ENCODE measurements at places on chromosomes 6 and 20.

- DNase-seq: peak; percentile 57
Observed at GRCh38 chr6:133432021-133432989, 191.1 kb downstream of the EYA4 start.

- DNase-seq: no peak
Observed at GRCh38 chr6:151276112-151276740, 36.5 kb downstream of the AKAP12 start.

DNA sequence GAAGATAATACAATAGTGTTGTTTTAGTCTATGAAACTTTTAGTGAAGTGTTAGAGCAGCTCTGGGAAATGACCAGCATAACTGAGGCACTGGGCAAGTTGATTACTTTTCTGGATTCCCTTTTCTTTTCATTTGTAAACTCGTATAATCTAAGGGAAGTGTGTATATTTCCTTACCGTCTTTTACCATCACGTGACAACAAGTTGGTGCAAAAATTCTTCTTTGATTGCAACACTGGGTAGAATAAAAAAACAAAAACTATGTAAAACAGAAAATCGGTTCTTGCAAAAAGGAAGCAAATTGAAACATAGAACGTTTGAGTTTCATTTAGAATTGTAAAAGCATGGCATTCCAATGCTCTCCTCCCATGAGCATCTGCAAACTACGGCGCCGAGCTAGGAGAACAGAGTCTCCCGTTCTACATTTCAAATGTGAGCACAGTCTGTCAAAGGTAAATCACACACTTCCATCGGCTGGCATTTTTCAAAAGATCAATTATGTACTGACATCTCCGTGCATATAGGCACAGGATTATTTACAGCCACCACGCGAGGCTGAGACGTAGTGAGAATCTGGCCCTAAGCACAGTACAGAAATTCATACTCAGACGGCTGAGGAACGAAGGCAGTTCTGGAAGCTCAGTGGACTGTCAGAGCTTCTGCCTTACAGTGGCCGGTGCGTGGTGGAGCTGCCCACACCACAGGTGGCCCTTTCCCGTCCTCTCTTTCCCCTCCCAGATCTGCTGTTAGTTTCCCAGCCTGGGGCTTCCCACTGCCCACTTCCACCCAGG lies 314.0 kb downstream of the BMP7 start:
- DNase-seq: no peak

GRCh38 chr6:168037856-168038255 lies 40.4 kb downstream of the KIF25 start:
- DNase-seq: no peak

DNA sequence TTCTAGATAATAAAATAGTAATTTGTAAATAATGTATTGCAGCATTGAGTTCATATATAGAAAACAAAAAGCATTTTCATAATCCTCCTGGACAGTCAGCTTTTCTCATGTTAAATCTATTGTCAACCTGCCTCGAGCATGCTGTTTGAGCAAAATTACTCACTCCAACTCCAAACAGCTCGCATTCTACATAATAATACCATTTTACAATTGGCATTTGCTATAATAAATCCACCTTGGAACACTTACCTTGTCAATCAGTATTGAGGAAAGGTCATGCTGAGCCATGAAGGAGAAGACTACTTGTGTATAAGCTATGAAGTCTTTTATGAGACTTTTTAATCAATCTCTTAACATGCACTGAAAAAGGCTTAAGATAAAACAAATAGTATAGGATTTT lies 682.6 kb downstream of the CBLN4 start:
- no peak for DNase-seq

GRCh38 chr6:39411465-39411864 lies 89.0 kb upstream of the KCNK16 start:
- DNase-seq: no peak

- no peak for DNase-seq
Observed at GRCh38 chr20:59819496-59820203, 113.8 kb downstream of the SYCP2 start.

GRCh38 chr6:32177183-32177787 lies 920 bp upstream of the RNF5 start:
- DNase-seq: no peak

DNA sequence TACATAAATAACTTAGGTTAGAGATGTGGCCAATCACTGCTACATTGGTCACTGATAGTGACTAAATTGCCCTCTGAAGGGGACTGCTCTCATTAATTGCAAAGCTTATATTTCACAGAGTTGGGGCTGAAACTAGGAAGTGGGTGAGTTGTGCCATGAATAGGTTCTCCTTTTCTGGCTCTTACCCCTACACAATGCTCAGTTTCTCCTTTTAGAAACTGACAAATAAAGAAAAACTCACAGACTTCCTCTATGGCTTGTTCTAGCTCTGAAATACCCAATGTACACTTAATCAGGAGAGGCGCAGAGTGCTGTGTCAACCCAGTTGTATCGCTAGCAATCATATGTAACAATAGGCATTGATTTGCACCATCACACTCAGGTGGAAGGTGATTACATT lies 41.2 kb upstream of the PROKR2 start:
- DNase-seq: no peak

DNA sequence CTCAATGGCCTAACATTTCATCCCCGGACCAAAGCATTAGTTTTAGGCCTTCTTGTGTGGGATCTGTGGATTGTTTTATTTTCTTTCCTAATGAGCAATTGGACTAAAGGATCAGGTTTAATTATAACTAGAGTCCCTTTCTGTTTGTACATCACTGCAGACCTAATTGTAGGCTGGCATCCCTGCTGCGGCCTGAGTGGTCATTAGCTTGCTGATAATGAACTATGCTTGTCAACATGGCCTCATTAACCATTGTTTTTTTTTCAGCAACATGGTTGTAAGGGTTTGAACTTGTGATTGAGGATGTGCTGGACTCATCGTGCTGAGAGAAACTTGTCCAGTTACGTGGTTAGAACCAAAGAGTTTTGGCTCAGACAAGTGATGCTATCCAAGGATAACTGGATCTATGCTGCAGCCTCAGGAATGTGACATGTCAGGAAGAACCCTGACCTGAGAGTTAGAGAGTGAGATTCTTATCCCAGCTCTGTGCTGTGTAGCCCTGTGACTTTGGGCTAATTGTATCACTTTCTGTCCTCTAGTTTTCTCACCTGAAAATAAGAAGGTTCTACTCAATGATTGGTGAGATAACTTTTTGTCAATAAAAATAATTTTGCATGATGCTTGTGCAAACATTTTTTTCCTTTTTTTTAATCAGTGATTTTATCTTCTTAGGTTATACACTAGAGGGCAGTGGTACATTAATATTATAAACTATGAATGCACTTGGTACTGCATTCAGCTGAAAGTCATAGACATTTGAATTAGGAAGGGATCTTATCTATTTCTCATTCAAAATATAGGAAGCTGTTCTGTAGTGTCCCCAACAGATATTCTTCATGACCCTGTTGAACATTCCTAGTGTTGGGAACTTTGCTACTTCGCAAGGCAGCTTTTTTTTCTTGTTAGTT lies 140.9 kb downstream of the RNF144B start:
- no peak for DNase-seq

- no peak for DNase-seq
Observed at GRCh38 chr20:51388756-51389542, 153.6 kb downstream of the NFATC2 start.

DNA sequence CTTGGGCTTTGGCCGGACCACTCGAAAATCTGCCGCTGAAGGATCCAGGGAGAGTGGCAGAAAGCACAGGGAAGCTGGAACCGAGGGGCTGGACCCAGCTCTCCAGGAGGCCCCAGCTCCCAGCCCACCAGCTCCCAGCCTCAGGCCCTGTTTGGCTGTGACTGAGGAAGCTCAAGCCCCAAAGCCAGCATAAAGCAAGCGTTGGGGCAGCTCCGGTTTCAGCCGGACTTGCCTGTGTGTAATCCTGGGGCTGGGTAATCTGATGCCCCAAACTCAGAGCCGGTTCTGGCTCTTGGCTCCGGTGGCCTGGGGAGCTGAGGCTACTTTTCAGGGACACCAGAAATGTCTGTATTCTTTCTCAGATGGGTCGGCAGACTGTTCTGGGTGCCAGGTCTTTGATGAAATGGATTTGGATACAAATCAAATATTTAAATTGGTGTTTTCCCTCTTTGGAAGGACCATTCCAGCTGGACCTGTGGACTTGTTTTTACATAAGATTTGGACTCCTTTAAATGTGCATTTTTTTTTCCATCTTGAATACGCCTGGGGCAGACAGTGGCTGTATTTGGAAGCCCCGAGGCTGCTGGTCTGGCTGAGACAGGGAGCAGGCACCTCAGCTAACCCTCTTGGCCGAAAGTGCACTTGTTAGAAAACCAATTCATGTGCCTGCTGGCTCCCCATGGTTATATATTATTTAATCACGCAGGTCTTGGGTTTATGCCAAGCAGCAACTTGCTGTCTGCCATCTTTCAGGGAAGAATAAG lies 29.7 kb downstream of the RPP40 start:
- DNase-seq: peak; percentile 84

DNA sequence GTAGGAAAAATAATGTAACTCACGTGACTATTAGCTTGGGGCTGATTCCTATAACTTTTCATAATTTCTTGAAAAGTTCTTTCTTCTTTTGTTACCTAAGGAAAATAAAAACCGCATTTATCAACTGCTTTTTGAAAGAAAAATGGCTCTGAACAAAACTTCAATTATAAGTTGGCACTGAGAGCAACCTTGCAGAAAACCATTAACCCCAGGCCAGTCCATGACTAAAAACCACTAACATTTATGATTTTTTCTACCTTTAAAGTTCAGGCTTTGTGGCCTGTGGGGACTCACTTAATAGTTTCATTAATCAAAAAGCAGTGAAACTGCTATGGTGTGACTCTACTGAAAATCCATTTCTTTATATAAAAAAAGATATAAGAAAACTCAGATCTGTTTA lies 69.1 kb upstream of the SAMHD1 start:
- no peak for DNase-seq

DNA sequence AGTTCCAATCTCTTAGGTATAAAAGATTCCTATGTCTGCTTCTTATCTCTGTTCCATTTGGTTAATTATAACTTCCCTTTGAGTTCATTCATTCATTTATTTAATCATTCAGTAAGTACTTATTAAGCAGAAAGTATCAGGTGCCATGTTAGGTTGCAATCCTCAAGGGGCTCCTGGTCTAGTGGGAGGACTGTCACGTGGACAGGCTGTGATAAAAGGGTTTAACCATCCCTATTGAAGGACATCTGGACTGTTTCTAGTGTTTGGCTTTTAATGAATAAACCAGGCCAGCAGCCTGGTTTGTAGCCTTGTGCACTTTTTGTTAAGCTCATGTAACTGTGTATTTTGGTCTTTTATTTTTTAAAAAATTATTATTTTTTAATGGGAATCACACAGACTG lies 162.1 kb upstream of the OGFRL1 start:
- DNase-seq: no peak

GRCh38 chr6:105045526-105045925 lies 88.6 kb downstream of the LIN28B start:
- DNase-seq: no peak

DNA sequence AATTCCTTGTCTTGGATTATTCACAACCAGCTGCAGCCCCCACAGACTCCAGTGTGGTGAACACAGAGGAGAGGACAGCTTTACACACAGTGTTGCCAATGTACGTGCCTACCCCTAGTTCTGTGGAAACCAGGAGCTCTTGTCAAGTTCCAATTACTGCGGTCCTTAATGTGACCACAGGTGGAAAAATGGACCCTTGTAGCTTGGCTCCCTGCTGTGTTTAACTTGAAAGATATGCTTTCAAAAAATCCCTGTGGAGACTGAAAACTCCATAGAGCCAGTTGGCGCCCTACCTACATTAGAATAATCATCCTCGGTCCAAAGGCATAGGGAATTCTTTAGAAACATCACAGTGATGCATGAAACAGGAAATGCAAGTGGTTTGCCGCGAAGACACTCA lies 118.3 kb upstream of the SLC22A23 start:
- no peak for DNase-seq

DNA sequence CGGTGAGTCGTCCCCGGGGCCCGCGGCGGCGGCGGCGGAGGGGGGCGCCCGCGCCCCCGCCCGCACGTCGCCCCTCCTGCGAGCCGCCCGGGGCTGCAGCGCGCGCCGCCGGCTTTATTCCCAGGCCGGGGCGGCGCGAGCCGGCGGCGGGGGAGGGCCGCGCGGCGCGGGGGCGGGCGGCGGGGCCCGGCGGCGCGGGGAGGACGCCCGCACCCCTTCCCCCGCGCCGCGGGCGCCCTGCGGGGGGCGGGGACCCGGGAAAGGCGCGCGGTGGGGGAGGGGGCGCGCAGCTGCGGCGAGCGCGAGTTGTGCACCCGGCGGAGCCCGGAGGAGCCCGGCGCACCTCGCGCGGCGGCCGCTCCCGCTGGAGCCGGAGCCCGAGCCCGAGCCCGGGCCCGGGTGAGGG lies 646 bp downstream of the HMGA1 start:
- peak; percentile 54 for DNase-seq

DNA sequence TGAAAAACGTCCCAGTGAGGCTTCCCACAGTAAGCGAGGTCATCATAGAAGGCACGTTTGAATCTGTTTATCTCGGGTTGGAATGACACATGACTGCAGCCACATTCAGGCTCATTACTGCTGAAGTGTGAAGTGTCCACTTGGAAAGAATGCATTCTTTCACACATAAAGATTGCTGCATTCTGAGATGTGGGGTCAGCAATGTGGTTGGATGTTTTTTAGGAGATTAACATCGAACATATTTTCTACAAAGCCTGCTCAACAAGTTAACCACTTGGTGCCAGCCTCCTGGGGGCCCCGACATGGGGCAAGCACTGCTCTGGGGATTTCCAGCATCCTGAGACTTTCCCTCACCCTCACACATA lies 79.9 kb downstream of the BMP6 start:
- DNase-seq: no peak

GRCh38 chr6:157763129-157763903 lies 59.7 kb upstream of the SNX9 start:
- DNase-seq: peak; percentile 81

- DNase-seq: no peak
Observed at GRCh38 chr6:157659536-157660271, 163.3 kb upstream of the SNX9 start.

GRCh38 chr6:39669973-39670342 lies 55.2 kb downstream of the KIF6 start:
- DNase-seq: no peak

DNA sequence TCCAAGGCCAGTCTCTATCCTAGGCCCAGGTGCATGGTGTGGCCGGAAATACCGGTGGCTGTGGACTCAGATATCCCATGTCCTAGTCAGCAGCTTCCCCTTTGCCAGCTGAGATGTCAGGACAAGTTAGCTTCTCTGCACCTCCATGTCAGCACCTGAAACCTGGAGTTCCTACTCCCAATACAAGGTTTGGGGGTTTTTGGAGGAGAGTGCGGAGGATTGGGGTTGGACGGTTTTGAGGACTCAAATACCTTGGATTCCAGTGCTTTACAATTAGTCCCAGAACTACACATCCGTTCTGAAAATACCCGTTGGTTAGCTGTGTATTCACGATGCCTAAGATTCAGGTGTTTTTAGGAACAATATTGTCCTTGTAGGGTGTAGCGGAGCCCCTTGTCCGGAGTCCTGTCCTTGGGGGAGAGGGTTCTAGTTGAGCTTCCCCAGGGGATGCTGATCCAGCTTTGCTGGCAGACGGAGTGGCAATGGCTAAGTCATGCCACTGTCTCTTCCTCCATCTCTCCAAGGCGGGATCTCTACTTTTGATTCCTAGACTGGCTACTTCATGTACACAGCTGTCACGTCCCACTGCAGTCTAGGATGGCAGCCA lies 45.0 kb downstream of the ADNP start:
- DNase-seq: no peak

- no peak for DNase-seq
Observed at GRCh38 chr20:32142991-32143390, 33.5 kb downstream of the TM9SF4 start.

- no peak for DNase-seq
Observed at GRCh38 chr6:166610069-166610468, 17.0 kb downstream of the RPS6KA2 start.

Measured in iPS-NIHi11 (cell line).